Activated T-cell treated with anti-CD3 and anti-CD28 coated beads for 1 hour (primary cell): ENCODE measurements at places on chromosomes 1 and 21.

DNA sequence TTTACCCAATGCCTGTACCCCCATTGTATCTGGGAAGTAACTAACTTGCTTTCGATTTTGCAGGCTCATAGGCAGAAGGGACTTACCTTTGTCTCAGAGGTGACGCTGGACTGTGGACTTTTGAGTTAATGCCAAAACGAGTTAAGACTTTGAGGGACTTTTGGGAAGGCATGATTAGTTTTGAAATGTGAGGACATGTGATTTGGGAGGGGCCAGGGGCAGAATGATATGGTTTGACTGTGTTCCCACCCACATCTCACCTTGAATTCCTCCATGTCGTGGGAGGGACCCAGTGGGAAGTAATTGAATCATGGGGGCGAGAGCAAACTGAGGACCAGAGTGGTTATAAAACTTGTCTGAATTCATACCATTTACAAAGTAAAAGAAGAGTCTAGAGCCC is 77.1 kb upstream of the HOOK1 start:
- DNase-seq = no peak

DNA sequence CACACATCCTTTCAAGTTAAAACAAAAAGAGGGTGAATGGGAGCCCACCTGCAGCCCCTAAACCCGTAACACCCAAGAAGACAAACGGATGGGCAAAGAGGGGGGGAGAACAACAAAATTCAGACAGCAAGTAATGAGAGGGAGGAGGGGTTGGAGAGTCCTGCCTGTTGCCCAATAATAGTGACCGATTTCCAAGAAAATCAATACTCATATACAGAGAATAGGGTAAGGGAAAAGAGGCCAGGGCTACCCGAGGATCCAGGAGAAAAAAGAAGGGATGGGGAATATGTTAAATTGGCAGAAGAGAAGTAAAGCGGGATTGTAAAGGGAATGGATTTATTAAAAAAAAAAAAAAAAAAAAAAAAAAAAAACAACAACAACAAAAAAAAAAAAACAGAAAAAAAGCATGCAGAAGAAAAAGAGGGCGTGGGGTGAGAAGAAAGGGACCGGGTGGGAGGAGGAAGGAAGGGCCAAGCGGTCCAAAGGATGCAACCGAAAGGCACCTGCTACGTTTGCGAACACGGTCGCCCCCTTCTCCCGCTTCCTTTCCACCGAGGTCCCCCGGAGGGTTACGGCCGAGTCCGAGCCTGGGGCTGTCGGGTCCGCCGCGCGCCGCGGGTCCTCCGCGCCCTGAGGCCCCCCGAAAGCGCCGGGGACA is 930 bp downstream of the SLC30A10 start:
- no peak for DNase-seq

GRCh38 chr21:31755027-31755426 is 23.1 kb upstream of the SCAF4 start:
- DNase-seq = no peak

DNA sequence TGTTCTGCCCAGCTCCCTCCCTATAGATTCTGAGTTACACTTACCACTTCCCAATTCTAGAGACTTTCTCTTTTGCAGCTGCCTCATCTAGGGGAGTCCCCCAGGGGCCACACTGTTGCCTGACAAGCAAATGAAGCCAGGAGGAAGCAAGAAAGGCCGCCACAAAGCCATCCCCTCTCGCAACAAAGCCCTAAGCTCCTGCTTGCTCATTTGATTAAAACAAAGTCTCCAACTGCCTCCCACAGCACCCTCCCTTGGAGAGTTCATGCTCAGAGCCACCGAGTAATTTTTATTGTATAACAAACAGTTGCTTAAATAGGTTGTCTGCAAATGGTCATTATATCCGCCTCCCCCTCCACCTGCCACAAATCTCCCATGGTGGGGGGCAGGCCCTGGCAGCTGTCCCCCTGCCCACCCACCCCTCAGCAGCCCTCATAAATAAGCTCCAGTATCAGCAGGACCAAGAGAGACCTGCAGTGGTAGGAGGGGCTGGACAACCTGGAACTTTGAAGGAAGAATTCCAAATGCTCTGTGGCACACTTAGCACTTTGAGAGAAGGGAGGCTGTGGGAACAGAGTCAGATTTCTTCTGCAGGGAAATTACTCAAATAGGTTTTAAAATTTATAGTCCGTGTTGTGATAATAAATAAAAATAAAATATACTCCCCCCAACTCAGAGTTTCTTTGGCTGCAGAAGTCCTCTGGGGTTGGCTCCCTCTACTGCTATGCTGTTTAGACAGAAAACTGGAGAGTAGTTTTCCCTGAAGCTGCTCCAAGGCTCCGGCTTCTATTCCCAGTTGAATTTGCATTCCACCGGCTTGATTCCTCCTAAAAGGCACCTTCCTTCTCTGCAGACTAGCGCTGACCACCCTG is 237.5 kb downstream of the TTLL7 start:
- no peak for DNase-seq

GRCh38 chr1:22444856-22445255 is 6.8 kb upstream of the ZBTB40 start:
- DNase-seq = no peak

DNA sequence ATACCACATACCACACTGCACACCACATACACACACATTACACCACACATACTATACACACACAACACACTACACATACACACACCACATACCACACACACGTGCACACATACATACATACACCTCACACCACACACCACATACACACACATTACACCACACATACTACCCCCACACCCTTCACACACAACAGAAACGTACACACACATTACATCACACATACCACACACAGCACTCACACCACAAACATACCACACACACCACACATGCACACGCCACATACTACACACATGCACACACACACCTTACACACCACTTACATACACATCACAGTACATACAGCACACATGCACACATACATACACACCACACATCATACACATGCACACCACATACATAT is 28.5 kb downstream of the RAB7B start:
- DNase-seq = no peak

- DNase-seq = no peak
These were observed 127.6 kb upstream of the CTTNBP2NL start for GRCh38 chr1:112268408-112268807.

DNA sequence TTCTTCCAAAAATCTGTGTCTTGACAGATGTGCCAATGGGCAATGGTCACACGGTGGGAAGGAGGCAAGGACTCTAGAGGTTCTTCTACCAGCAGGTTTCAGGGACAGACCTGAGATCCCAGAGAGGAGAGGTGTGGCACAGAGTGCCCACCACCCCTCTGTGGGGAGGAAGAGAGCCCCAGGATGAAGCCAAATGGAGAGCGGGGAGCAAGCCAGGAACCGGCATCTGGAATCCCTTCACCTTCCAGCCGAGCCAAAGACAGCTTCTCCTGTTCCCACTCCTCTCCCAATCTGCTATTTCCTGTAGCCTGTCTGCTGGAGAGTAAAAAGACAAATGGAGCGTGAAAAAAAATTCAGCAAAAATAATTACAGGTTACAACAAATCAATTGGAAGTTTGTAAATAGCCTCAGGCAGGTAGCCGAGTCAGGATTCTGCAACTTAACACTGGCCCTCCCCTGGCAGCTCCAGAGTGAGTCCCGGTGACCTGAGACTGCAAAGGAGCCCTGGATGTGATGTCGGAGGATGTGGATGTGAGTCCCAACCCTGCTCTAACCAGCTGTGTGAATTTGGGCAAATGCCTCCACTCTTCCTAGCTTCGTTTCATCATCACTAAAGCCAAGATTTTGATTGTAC is 45.4 kb upstream of the LRRN2 start:
- no peak for DNase-seq

DNA sequence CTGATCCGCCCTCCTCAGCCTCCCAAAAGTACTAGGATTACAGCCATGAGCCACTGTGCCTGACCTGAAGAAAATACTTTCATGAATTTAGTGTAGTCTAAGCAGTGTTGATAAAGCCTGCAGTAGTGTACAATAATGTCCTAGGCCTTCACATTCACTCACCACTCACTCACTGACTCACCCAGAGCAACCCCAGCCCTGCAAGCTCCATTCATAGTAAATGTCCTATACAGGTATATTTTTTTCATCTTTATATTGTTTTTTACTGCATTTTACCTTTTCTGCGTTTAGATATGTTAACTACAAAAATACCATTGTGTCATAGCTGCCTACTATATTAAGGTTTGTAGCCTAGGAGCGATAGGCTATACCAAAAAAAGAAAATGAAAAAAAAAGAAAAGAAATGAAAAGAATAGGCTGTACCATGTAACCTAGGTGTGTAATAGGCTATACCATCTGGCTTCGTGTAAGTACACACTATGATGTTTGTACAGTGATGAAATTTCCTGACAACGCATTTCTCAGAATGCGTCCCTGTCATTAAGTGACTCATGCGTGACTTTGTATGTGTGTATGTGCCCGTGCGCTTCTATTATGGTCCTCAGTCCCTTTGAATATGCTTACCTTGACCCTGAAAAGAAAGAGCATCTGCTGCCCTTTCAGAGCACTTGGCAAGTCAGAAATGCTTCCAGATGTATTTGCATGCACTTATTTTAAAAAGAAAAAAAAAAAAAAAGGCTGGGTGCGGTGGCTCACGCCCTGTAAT is 9.2 kb upstream of the SLAMF8 start:
- no peak for DNase-seq

- no peak for DNase-seq
These were observed 74.3 kb upstream of the NBL1 start for GRCh38 chr1:19569786-19570185.

GRCh38 chr21:46639489-46640386 is 4.3 kb downstream of the PRMT2 start:
- DNase-seq = no peak

- no peak for DNase-seq
These were observed 14.7 kb upstream of the DISC1 start for GRCh38 chr1:231611851-231612250.

GRCh38 chr1:215004121-215004827 is 78.3 kb upstream of the KCNK2 start:
- no peak for DNase-seq

DNA sequence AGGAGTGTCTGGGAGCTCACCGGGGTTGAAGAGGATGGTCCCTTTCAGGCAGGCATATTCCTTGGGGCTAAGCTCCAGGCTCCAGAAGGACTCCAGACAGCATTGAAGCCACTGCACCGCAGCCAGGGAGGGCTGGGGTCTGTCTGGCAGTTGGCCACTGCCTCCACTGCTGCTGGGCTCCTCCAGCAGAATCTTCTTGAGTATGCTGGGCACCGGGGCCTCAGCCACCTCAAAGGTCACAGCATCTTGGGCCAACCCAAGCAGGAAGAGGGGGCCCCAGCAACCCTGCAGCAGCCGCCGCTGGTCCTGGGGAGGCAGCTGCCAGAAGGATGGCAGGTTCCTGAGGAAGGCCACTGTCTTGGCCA is 404 bp downstream of the NR0B2 start:
- DNase-seq = no peak

DNA sequence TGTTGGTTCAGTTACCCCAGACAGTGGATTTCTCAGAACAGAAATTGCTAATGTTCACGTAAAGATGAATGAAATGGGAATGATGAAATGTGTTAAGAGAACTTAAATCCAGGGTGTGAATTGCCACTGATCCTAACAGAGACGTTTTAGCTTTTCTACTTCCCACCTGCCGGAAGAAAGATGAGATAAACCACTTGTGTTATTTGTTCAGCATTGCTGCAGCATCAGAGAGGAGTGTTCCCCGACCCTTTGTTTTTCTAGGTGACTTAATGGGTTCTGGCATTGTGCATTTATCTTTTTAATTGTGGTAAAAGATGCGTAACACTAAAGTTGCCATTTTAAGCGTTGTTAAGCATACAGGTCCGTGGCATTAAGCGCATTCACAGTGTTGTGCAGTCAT is 122.3 kb downstream of the GALNT2 start:
- DNase-seq = no peak

DNA sequence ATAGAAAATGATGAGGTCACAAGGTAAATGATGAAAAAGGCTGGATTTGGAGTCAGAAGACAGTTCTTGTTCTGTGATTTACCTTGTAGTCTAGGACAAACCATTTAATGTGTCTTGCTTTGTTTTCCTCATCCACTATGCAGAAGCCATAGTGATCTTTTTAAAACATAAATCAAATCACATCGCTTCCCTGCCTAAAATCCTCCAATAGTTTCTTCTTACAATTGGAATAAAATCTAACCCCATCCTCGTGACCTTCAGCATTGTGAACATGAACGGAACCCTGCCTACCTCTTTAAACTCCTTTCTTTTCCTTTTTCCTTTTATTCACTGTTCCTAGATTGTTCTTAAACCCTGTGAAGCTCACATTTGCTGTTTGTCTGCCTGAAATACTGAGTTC is 204.9 kb upstream of the SAMSN1 start:
- DNase-seq = no peak

DNA sequence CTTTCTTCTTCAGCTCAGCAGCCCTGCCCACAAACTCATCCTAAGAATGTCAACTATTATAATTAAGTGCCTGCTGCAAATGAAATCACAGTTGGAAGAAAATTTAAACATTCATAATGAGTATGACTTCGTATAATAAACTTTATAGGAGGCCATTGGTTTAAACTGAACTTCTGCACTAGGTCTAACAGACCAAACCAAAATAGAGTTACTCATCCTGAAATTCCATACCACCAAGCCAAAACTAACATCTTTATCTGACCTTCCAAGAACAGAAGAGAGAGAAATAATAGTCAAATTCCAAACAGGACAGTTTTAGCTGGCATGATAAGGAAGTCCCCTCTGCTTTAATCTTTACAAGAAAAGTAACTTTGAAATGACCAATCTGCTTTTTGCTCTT is 472.4 kb upstream of the PRMT6 start:
- no peak for DNase-seq

GRCh38 chr1:189783456-189783855 is 694.2 kb downstream of the BRINP3 start:
- DNase-seq = no peak

GRCh38 chr1:160519642-160520435 is 3.2 kb downstream of the SLAMF6 start:
- no peak for DNase-seq

DNA sequence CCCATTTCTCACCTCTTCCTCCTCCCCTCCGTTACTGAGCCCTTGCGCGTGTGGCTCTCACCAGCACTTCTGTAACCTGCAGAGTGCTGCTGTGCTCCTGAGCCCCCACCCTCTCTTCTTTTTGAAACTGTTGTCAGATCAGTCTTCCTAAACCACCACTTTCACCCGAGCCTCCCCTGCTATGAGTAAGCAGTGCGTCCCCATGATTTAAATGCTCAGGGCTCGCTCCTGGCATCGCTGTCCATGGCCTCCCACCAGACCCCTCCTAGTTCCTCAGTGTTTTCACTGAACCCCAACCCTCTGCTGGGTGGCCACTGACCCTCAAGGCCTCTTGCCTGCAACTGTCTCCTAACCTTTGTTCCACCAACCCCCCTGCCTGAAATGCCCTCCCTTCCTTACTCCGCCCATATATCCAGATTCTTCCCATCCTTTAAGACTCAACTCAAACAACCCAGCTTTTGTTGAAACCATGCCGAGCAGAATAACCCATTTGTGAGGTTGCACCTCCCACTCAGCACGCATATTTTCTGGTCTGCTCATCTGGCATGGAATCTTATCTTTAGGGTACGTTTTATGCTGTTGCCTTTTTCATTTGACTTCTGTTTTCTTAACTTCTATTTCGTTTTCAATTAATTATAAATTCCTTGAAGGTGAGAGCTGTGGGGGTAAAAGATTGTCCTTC is 64.5 kb upstream of the FAM3B start:
- no peak for DNase-seq
